CD4-positive, alpha-beta T cell treated with Interleukin-4 for 4 hours (primary cell): ENCODE measurements at places on chromosomes 11 and 22.

DNA sequence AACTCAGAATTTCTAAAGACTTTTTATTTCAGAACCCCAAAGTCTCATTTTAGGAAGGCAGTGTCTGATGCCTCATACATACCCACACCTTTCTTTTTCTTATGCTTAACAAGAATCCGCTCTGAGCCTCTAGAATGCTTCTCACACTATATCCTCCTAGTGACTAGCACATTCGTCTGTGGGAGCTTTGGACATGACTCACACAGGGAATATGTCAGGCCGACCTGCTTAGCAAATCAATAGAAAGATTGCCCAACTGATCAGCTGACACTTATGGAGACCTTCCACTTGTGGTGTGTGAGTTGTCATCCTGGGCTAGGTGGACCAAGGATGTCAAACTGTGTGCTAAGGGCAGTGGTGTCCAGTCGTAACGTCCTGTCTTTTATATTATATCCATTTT is 129.9 kb upstream of the TTC12 start:
- DNase-seq: no peak

DNA sequence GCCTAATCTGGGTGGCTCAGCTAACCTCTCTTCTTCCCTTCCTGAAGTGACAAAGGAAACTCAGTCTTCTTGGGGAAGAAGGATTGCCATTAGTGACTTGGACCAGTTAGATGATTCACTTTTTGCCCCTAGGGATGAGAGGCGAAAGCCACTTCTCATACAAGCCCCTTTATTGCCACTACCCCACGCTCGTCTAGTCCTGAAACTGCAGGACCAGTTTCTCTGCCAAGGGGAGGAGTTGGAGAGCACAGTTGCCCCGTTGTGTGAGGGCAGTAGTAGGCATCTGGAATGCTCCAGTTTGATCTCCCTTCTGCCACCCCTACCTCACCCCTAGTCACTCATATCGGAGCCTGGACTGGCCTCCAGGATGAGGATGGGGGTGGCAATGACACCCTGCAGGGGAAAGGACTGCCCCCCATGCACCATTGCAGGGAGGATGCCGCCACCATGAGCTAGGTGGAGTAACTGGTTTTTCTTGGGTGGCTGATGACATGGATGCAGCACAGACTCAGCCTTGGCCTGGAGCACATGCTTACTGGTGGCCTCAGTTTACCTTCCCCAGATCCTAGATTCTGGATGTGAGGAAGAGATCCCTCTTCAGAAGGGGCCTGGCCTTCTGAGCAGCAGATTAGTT is 14.2 kb upstream of the UVRAG start:
- DNase-seq: no peak

DNA sequence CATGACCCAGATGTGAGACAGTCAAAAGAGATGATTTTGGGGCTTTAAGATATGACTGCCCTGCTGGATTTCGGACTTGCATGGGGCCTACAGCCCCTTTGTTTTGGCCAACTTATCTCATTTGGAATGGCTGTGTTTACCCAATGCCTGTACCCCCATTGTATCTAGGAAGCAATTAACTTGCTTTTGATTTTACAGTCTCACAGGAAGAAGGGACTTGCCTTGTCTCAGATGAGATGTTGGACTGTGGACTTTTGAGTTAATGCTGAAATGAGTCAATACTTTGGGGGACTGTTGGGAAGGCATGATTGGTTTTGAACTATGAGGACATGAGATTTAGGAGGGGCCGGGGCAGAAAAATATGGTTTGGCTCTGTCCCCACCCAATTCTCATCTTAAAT is 88.4 kb downstream of the RSF1 start:
- DNase-seq: no peak

DNA sequence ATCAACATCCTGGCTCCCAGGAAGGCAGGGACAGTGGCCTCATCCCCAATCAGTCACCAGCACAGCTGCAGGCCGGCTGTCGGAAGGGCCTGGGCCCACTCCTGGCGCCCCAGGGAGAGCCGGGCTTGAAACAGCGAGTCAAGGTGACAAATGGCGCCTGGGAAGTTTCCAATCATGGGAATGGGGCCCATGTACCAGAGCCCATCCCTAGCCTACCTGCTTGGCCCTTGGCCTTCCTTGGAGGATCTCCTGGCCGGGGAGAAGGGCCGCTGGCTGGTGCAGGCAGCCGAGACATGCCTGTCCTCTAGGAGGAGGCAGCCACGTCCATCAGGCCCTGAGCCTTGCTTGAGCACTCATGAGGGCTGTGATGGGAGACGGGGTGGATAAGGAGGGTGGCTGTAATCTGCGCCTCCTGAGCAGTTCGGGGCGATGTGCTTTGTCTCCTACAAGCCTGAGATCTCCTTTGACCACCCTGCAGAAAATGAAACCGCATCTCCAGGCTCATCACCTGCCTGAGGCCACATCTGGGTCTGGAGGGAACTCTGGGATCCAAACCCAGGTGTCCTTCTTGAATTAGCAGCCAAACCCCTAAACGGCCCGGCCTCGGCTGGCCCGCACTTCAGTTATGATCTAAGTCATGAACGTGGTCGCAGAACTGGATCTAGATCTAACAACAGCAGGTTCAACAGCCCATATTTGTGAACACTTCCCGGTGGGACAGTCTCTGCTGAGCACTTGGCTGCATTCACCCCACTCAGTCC is 862.0 kb downstream of the TBC1D22A start:
- DNase-seq: no peak

GRCh38 chr11:97355230-97355629 is 965.4 kb downstream of the JRKL start:
- DNase-seq: no peak

DNA sequence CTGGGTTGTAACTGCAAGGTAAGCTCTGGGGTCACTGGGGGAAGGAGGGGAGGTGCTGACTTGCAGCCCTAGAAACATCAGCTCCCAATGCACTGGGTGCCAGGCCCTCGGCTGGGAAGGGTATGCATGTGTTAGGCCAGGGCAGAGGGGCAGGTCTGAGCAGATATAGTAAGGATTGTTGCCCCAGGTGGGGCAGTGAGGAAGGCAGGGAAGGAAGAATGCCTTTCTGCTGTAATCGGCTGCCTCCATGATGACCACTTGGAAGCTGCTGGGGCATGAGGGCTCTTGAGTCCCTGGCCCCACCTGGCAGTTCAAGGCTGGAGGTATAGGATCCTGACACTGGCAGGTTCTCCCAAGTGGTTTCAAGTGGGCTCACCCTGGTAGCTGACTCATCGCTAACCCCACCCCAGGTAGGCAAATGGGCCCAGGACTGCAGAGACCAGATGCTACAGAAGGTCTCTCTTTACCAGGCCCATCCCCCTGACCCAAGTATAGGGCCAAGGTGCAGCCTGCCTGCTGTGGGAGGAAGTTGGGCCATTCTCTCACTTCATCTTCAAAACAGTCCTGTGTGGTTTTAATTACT is 56.7 kb downstream of the TIMP3 start:
- DNase-seq: no peak

- DNase-seq: no peak
Observed at GRCh38 chr11:113901141-113901540, 3.5 kb upstream of the HTR3B start.

DNA sequence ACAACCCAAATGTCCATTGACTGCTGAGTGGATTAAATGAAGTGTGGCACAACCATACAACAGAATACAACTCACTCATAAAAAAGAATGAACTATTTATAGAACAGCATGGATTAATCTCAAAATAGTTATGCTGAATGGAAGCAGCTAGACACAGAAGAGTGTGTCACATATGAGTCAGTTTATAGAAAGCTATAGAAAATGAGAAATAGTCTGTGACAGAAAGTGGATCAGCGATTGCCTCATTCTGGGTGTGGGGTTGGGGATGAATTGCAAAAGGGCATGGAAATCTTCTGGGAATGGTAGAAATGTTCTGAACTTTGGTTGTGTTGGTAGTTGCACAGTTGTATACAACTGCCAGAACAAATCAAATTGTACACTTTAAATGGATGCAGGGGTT is 37.4 kb downstream of the PRR5L start:
- DNase-seq: no peak

DNA sequence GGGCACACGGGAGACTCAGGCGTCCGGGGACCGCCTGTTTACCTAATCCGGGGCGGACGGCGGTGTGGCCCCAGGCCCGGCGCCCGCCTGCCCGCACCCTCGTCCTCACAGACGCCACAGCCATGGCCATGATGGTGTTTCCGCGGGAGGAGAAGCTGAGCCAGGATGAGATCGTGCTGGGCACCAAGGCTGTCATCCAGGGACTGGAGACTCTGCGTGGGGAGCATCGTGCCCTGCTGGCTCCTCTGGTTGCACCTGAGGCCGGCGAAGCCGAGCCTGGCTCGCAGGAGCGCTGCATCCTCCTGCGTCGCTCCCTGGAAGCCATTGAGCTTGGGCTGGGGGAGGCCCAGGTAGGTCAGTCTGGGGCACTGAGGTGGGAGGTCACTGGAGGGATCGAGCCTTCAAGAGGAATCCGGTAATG is 10.0 kb upstream of the RAB1B start:
- DNase-seq: no peak

DNA sequence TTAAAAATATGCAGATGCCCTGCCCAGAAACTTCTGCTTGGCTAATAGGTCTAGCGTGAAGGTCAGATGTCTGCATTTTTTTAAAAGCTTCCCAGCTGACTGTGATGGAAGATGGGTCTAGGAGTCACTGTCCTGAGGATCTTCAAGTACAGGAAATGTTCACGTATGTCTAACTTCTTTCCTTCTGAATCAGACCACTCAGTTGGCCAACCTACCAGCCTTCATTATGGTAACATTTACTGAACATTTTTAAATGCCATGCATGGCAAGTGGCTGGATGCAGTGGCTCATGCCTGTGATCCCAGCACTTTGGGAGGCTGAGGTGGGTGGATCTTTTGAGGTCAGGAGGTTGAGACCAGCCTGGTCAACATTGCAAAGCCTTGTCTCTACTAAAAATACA is 1.1 kb upstream of the PRG2 start:
- no peak for DNase-seq

DNA sequence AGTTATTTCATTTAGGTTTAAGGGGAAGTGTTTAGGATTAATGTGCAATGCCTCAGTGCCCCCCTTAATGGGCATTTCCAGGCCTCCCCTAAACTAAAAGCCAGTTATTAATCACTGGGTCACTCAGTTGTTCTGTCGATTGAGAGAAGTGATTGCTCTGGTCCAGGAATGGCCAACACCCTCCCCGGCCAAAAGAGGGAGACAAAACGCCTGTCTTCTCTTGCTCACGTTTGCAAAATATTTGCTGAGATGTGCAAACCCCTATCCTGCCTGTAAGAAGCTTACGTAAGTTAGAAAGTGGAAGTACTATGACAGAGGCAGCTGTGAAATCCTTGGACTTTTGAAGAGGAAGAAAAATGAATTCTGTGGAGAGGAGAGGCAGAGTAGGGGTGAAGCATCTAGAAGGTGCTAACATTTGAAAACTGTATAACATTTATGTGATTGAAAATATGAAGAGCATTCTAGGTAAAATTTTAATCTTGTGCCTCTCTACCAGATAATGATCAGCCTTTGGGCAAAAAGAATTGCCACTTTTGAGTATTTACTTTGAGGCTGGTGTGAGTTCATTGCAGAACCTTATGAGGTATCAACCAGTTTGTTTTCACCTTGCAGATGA is 37.7 kb downstream of the NTM start:
- no peak for DNase-seq

- DNase-seq: no peak
Observed at GRCh38 chr11:119669487-119669886, 59.5 kb downstream of the NECTIN1 start.

- DNase-seq: no peak
Observed at GRCh38 chr11:130592056-130592455, 143.6 kb downstream of the ADAMTS15 start.

DNA sequence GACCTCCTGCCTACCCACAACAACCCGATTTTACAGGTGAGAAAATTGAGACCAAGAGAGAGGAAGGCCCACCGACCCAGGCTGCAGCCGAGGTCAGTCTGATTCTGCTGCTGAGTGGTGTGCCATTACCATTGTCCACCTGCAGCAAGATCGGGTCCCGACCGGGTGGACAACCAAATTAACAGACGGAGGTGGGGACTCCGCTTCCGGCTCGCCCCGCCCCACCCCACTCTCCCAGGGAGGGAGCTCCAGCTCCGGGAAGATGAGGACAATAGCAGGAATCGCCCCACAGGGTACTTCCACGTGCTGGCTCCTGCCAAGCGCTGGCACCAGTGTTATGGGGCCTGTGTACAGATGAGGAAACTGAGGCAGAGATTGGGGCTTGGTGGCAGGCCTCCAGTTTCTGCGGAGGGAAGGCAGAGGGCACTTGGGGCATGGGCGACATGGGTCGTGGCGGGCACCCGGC is 425 bp upstream of the KDELR3 start:
- no peak for DNase-seq

- DNase-seq: peak; percentile 55
Observed at GRCh38 chr22:45296628-45297297, 12.0 kb downstream of the UPK3A start.

DNA sequence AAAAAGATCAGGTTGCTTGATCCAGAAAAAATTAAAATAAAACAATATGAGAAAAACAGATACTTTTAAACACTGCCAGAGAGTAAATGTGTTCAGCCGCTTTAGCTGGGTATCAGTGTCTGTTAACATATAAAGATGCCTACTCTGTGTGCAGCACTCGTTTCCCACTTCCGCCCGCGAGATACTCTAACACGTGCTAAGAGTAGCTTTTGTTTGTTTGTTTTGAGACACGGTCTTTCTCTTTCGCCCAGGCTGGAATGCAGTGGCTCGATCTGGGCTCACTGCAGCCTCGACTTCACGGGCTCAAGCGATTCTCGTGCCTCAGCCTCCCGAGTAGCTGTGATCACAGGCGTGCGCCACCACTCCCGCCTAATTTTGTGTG is 531 bp upstream of the MEN1 start:
- peak; percentile 47 for DNase-seq

- DNase-seq: no peak
Observed at GRCh38 chr11:30424321-30424720, 101.4 kb downstream of the ARL14EP start.

GRCh38 chr11:46055371-46055770 is 65.9 kb downstream of the PHF21A start:
- DNase-seq: no peak

GRCh38 chr22:19707347-19708290 is 6.7 kb upstream of the SEPTIN5 start:
- DNase-seq: no peak

DNA sequence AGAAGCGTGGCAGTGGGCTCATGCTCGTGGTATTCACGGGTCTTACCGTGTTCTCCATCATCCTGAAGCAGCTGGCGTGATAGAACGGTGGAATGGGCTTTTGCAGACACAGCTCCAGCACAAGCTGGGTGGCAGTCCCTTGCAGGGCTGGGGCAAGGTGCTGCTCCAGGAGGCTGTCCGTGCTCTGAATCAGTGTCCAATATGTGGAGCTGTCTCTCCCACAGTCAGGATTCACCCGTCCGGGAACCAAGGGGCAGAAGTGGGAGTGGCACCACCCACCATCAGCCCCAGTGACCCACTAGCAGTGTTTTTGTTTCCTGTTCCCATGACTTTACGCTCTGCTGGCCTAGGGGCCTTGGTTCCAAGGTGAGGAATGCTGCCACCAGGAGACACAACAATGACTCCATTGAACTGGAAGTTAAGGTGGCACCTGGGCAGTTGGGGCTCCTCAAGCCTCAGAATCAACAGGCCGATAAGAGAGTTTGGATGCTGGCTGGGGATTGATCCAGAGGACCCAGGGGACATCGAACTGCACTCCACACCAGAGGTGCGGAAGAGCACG is 16.9 kb upstream of the CD81 start:
- DNase-seq: no peak
